Activated CD8-positive, alpha-beta memory T cell treated with anti-CD3 and anti-CD28 coated beads, Interleukin-2, amount 50 U/mL, for 4 hours (primary cell): ENCODE measurements at places on chromosomes 6 and 20.
A peak's percentile ranks its signal among the peaks of the same experiment; 100 is the strongest.

DNA sequence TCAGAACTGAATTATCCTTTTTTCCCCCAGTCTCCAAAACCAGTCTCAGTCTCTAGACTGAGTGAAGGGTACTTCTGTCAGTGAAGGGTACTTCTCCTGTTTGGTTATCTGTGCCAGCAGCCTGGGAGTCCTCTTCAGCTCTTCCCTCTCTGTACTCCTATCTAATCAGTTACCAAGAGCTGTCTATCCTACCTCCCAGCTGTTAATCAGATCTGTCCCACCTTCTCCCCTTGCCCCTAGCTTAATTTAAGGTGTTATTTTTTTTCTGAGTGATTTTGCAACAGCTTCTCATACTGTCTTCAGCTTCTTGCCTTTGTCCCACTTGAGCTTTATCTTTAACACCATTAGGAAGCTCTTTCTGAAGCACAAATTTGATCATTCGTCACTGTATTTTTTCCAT is 491.9 kb upstream of the SOX4 start:
- no peak for DNase-seq

DNA sequence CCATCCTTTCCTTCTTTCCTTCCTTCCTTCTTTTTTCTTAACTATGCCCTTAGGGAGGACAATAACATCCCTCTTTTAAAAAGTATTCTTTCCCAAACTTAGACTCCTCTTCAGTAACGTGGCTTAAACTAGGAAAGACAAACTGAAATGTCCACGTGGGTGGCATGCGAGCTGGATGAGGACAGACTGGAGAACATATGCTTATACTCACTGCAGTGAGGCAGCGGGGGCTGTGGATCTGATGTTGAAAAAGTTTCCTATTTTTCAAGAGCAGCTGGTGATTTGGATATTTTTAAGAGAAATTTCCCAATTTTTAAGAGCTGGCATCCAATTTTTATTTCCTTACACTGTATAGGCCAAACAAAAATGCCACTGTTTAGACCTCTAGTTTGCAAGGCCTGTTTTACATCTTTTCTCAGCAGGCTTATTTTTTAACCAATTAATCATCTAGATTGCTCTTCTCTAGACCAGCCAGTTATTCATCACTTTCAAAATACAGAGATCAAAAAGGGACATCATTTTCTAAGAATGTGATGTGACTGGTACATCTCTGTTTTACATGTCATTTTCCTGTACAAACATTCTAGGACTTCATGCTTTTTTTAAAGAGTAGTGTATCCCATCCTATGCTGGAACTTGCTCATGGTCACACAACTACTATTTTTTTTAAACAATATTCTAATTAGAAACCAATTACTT is 226.5 kb downstream of the BTBD9 start:
- DNase-seq = no peak

DNA sequence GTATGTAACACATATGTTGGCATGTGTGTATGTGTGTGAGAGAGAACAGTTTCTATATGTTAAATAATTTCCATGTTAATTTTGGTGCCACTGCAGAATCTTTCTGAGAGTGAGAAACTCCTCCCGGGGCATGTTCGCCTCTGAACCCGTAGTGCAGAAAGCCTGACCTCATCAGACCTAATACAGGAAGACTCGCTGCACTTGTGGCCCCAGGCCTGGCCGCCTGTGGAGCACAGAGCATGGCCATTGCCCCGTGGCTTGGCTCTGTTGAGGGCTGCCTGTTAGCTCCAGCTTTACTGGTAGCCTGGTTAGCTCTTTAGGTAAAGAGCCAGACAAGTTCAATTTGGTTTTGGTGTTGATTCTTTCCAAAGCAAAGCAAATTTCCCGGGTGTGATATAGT is 25.5 kb downstream of the FARS2 start:
- DNase-seq = no peak

GRCh38 chr6:39830444-39830843 is 38.3 kb downstream of the DAAM2 start:
- no peak for DNase-seq

DNA sequence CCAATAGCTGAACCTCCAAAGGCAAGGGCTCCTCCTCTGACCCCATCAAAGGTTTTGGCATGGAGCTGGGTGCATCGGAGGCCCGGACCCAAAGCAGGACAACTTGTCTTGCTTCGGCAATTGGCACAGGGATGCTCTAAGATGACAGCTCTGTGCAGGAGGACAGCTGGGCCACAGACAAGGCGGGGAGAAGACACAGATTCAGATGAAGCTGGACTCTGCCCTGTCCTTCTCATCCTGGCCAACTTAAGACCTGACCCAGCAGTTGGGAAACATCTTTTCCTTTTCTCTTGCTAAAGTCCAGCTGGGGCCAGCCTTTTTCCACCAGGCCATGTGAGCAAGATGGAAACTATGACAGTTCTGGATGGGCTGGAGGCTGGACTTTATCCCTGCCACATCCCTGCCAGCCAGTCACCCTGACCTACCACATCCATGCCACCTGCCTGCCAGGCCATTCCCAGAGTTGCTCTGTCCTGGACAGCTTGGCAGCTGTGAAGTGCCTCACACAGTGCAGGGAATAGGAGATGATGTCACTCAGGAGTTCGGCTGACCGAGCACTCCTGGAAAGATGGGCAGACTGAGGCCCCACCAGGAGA is 12.7 kb upstream of the PSMF1 start:
- no peak for DNase-seq

DNA sequence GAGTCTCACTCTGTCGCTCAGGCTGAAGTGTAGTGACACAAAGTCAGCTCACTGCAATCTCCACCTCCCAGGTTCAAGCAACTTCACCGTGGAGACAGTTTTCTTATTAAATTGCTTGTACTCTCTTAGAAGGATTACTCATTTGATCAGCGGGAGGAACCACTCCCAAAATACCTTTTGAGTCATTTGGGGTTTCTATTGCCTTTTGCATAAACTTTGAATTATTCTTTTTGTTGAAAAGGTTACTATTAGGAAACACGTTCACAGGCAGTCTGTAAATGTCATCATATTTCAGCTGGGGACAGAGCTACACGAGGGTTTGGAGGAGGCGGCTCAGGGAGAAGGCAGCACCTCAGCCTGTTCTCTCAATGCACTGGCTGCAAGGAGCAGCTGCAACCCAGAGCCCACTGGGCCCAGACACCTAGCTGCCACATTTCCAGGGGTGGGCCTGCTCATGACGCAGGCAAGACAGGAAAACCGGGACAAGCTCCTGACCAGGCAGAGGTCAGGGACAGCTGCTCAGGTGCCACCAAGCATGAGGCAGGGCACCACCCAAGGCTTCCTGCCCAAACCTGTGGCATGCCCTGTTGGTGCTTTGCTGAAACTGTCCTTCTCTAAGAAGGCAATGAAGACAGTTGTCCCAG is 205.9 kb downstream of the BMP7 start:
- no peak for DNase-seq

GRCh38 chr6:4138186-4138585 is 2.8 kb upstream of the ECI2 start:
- no peak for DNase-seq

GRCh38 chr6:91486200-91486599 is 899.3 kb upstream of the MAP3K7 start:
- no peak for DNase-seq

DNA sequence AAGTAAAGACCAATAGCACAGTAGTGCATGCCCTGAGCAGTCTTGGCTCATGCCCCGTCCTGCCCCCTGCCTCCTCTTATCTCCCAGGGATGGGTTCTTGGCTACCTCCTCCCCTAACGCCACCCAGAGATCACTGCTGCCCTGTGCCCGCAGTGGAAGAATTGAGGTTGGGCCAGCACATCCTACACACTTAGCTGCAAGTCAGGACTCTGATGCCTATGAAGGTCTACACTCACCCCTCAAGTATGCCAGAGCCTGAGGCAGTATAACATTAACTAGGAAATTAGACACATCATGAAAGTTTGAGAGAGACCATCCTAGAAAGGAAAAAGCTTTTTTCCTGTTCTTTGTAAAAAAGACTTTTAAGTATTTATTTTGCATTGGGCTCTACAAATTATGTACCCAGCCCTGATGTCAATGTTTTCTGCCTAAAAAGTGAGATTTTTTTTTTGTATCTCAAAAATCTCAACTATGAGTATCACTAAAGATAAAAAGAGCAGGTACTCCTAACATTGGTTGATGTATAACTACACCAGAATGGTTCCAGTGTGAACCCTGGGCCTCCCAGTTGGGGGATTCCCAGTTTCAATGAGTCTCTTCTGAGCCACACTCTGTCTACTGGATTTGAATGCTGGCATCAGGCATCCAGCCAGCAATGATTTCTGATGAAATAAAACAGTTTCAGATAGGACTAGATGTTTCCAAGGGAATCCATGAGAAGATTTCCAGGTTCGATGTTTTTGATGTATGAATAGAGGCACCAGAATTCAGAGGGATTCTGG is 115.4 kb downstream of the ISM1 start:
- no peak for DNase-seq

GRCh38 chr6:67129780-67130179 is 1422.8 kb upstream of the EYS start:
- no peak for DNase-seq

- DNase-seq = no peak
Observed at GRCh38 chr20:20073801-20074371, 21.6 kb downstream of the CFAP61 start.

GRCh38 chr6:130632277-130632676 is 194.9 kb upstream of the SMLR1 start:
- no peak for DNase-seq

DNA sequence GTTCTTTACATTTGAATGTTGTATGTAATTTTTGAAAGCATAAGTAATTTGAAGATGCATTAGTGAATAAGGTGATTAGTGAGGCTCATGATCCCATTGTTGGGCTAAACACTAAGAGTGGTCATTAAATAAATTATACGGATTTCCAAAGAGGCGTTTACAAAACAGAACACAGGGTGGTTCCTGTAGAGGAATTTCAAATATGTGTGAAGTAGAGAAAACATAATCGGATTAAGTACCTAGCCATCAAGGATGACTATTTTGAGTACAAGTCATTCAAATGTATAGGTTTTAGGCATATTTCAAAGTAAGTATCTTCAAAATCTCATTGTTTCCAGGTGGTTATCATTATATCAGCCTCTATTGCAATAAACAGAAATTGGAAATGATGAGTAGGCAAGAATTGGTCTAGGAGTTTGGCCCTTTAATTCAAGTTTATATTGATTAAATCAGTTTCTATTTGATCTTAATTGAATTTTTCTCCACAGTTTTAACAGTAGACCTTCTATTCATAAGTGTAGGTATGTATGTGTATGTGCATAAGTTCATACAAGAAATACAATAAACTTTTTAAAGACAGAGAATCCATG is 94.8 kb downstream of the MYLK4 start:
- no peak for DNase-seq

DNA sequence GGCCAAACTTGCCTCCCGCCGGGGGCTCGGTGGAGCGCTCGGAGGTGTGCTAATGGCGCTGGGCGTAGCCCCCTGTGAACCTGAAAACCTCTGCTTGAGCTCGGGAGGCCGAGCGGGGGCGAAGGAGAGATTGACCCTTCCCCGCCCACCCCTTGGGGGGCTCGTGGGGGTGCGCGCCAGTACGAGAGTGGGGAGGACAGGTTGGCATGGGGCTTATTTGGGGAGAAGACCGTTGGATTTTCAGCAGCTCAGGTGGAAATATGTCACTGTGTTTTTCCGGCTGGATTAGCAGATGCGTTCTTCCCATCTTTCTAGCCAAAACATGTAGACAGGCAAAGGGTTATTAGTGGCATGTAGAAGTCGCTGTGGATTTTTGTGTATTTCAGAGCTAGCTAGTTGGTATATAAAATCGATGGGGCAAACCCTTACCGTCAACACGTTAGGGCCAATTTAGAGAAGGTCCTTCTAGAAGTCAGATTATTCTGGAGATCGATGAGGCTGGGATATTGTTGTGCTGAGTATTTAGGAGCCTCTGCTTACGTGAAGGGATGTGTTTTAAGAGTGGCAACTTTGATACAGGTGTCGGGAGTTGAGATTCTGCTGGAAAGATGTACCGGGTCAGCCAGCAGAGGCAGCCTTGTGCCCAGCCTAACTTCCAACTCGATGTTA is 525 bp downstream of the NCOA7 start:
- DNase-seq = peak; percentile 40

- no peak for DNase-seq
Observed at GRCh38 chr6:126718600-126719327, 378.8 kb downstream of the CENPW start.

DNA sequence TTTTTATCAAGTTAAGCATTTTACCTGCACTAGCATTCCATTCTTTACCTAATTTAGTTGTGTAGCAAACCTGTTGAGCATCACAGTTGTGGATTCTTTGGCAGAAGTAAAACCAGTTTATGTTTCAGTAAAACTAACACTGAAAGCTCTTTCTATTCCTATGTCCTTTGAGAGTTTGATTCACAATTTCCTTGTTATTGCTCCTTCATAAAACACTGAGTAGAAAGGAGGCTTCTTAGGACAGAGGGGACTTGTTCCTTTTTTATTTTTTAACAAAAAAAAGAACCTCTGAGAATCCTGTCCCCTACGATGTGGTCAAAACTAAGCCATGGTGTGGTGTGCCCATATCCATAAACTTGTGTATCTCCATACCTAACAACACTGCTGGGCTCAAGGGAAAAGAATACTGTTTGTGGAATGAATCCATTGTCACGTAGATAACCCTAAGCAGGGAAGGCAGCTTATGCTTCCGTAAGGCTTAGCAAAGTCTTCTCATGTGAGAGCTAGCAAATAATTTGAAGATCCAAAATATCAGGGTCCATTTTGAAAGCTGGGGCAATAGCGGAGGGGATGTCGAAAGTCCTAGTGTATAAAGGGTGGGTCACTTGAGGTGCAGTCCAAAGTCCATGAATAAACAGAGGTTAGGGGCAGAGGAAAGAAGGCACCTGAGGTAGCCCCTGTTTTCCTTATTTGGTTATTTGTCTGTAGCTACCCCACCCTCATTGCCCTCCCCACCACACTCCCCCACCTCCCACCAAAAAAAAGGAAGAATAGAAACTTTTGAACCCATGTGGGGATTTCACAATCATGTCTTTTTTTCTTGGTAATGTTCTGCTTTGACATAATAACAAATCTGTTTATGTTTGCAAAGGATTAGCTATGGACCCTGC is 71.0 kb downstream of the PLAGL1 start:
- DNase-seq = no peak

- DNase-seq = no peak
Observed at GRCh38 chr20:47568019-47568418, 66.3 kb downstream of the NCOA3 start.

- DNase-seq = no peak
Observed at GRCh38 chr6:90154755-90155470, 141.7 kb downstream of the BACH2 start.

DNA sequence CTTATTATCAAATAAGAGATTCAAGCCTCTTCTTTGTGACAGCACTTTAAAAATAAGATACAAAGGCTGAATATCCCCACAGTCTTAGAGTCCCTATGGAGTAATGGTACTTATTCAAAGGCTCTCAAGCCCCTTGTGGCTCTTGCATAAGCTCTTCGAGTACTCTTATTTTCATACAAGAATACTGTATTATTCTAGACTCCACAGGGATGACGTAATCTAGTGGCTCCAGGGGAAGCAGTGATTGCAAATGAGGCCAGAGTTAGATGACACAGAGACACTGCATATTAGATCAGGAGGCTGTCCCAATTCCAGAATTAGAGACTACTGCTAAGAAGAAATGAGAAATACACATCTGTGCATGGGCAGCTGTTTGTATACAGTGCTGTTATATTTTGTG is 1195.9 kb upstream of the MAP3K7 start:
- no peak for DNase-seq

- no peak for DNase-seq
Observed at GRCh38 chr6:36852481-36853147, 13.4 kb upstream of the CPNE5 start.

GRCh38 chr6:166308769-166309589 is 787 bp upstream of the PRR18 start:
- no peak for DNase-seq
